Stimulated activated CD8-positive, alpha-beta memory T cell treated with anti-CD3 and anti-CD28 coated beads, Interleukin-15, amount 100 ng/mL, for 48 hours (primary cell): ENCODE measurements at places on chromosomes 2 and 18.

GRCh38 chr2:133940134-133940533 is 313.7 kb upstream of the MGAT5 start:
- no peak for DNase-seq

- DNase-seq: no peak
These were observed 107.6 kb upstream of the MAP3K20 start for GRCh38 chr2:172968061-172968469.

DNA sequence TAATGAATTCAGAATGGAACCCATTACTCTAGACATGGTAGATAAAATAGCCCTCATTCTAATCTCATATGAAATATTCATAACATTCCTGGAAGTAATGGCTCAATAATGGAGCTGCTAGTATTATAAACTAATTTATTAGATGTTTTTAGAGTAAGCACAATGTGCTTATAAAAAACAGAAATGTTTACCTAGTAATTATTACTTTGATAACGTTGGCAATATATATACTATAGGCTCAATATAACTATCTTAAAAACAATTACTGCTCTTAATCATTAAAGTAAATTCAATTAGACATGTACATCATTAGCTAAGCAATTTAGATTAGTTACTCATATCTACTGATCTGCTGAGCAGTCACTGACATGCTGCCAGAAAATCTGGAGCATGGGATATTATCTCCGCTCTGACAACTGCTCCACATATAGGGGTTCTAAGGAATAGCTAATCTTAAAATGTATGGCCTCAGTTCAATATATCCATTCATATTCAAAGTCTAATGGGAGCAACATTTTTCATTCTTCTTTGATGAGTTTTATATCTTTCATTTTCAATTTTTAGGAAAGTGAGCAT is 19.4 kb downstream of the PPP1R1C start:
- DNase-seq: no peak

GRCh38 chr2:102592601-102593000 is 26.8 kb upstream of the SLC9A2 start:
- no peak for DNase-seq
